Esophagus squamous epithelium (tissue), 5 donors: ENCODE measurements at places on chromosomes 3 and 15.

DNA sequence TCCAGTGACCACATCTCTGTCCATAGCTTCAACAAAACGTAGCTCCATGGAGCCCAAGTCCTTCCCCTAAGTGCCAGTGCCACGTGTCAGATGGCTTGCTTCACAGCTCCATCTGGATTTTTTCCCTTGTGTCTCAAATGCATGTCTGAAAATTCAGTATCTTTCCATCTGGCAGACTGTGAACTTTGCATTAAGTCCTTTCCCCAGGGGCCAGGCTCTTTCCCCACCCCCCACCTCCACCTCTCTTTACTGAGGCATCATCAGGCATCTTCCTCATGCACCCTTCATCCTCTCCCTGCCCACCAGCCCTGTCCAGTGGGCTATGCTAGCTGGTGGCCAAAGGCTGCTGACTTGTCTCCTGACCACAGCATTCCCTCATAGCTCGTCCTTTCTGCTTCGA, 53.7 kb downstream of the PDIA5 start:
- no peak overlapping the region for H3K4me3 ChIP-seq
- H3K27me3 ChIP-seq = no peaks in the 10 kb centered on the region
- no peak overlapping the region for H3K27ac ChIP-seq
- peaks cover 20% of the 10 kb centered on the region for H3K4me1 ChIP-seq
- H3K36me3 ChIP-seq = no peaks in the 10 kb centered on the region

DNA sequence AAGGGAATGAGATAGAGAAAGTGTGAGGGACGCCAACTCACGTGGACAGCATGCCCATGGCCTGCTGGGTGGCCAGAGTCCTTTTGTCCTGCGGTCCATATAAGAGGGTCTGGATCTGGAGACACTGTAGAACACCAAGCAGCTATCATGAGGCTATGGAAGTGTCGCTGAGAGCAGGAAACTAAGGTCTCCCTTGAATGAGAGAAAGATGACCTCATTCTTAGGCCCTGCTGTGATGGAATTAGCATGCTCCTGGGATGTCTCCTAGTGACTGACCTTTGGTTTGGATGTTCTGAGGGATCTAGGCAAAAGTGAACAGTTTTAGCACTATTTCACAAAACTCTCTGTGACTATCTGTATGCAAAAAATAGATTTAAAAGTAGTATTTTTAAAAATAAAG, 34.4 kb downstream of the SYNM start:
- H3K4me1 ChIP-seq = peaks cover 7% of the 10 kb centered on the region
- no peak for DNase-seq
- H3K36me3 ChIP-seq = no peaks in the 10 kb centered on the region
- no peak overlapping the region for H3K4me3 ChIP-seq
- no peaks in the 10 kb centered on the region for H3K27me3 ChIP-seq

DNA sequence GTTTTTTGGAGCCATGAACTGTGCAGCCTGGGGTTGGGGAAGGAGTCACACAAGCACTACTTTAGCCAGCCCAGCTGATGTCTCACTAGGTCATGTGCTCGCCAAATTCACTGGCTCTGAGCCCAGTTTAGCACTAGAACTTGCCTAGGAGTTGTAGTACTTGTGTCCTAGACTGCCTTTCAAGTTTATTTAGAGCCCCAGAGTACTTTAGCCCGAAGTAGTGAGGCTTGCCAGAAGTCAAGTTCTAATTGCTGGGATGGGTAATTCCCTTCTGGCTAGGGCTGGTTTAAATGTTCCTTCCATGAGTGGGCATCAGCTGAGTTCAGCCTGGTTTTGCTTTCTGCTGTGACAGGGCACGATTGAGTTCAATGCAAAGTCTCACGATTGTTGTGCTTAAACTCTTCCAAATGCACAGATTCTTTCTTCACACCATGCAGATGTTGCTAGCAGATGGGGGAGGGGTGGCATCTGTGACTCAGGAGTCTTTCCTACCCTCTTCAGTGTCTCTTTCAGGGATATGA, 228.2 kb upstream of the ZPLD1 start:
- H3K4me1 ChIP-seq = peaks cover 15% of the 10 kb centered on the region
- no peaks in the 10 kb centered on the region for H3K27me3 ChIP-seq
- H3K27ac ChIP-seq = peak overlapping the region; percentile 26
- H3K36me3 ChIP-seq = no peaks in the 10 kb centered on the region

DNA sequence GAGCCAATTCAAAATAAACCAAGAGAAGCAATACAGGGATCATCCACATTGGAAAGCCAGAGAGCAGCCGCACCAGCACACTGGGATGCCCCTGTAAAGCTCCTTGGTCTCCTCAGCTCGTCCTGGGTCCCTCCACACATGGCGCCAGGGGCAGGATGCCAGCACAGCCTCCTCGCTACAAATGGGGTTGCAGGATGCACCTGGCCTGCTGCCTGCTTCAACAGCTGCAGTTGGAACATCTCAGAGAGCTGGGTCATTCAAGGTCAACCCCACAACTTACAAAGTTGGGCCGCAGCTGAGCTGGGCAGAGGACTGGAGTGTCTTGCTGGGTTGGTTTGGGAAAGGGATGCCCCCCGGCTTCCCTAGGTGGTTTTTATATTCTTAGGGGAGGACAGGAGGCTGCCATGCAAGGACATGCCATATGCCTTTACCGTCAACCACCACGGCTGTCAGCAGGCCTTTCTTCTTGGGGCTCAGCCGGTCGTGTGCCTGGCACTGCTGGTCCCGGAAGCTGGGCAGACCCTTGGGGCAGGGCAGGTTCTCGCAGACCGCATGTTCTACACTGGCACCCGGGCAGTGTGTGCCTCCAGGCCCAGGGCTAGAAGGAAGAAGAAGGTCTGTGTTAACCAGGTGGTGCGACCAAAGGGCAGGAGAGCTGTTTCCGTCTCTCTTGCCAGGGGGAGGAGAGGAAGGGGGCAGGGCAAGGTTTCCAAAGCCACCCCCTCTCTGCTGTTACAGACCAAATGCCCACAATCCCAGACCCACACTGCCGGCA, 225.2 kb downstream of the ADAMTS17 start:
- H3K36me3 ChIP-seq = peaks cover 4% of the 10 kb centered on the region
- no peak overlapping the region for H3K27ac ChIP-seq
- H3K27me3 ChIP-seq = no peaks in the 10 kb centered on the region
- no peak overlapping the region for H3K4me3 ChIP-seq
- DNase-seq = no peak

- no peaks in the 10 kb centered on the region for H3K4me1 ChIP-seq
- H3K36me3 ChIP-seq = no peaks in the 10 kb centered on the region
- no peaks in the 10 kb centered on the region for H3K27me3 ChIP-seq
- no peak overlapping the region for H3K27ac ChIP-seq
These were observed 139.4 kb downstream of the OPA1 start for GRCh38 chr3:193732391-193732790.

DNA sequence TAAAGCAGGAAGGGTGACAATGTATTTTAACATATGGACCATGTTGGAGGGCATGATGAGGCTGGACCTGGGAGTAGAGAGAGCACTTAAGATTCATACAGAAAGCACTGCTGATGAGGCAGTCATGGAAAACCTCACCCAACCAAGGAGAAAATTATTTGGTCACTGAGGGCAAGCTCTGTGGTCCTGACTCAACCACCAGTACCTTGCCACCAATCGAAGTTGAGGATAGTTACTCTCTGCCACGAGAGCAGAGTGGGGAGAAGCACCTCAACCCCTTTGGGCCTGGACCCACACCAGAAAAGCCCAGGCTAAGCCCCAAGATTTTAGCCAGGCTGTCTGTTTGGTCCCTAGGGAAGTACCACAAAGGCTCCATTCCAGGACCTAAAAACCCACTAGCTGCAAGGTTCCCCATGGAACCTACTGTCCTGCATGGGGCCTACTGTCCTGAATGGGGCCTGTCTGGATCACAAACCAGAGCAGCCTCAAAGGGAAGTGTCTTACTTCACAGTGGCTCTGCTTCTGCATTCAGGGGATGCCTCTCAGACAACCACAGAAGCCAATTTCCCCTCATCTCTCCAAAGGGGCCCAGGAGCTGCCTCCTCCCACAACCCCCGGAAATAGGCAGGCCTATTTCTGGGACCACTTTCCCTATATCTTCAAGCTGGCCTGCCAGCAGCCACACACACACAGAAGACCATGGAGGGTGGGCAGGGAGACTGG, 4.2 kb downstream of the CCDC71 start:
- peaks cover 15% of the 10 kb centered on the region for H3K4me1 ChIP-seq
- H3K27me3 ChIP-seq = no peaks in the 10 kb centered on the region
- peaks cover 15% of the 10 kb centered on the region for H3K36me3 ChIP-seq
- no peak overlapping the region for H3K4me3 ChIP-seq
- H3K27ac ChIP-seq = no peak overlapping the region
- DNase-seq = no peak

DNA sequence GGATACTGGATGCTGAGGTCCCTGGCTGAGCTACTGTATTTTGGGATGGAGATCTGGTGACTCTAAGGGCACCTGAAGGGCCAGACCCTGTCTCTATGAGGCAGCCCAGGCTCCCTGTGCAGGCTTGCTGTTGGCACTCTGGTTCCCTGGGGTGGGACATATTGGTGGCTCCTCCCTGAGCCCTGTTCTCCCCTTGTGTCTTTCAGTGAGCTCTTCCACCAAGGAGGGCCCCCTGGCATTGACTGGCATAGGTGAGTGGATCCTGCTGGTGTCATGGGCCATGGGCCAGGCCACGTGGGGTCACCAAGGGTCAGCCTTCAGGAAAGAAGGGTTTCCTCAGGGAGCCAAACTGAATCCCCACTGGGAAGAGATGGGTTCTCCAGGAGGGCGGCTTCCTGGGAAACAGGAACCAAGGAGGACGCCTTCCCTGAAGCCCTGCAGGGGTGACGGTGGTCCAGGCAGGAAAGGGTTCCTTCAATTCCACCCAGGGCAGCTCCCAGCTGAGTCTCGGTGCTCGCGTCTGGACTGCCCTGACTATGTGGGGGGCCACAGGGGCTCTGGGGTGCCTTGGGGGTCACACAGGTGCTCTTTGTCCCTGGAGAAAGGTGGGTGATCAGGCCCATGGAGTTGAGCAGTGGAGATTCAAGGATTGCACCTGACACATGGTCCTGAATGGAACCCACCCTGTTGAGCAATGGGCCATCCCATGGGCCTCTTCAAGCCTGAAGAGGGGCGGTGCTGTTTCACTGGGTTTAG, 220.4 kb downstream of the SNRPN start:
- H3K4me1 ChIP-seq = no peaks in the 10 kb centered on the region
- no peak overlapping the region for H3K4me3 ChIP-seq
- H3K36me3 ChIP-seq = no peaks in the 10 kb centered on the region
- no peak for DNase-seq

DNA sequence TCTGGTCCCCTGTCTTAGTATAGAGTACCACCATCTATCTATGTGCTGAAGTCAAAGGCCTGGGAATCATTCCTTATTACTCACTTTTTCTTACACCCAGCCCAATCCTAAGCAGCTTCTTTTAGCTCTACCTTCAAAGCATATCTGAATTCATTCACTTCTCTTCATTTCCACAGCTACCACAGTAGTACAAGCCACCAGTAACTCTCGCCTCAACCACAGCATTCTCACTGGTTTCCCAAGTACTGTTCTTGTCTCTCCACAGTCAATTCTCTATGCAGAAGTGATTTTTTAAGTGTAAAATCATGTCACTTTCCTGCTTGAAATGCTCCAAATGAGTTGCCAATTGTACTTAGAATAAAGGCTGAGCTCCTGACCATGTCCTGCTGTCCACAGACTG, 401.7 kb downstream of the OXSM start:
- no peaks in the 10 kb centered on the region for H3K27me3 ChIP-seq
- DNase-seq = no peak
- no peaks in the 10 kb centered on the region for H3K4me1 ChIP-seq
- no peak overlapping the region for H3K27ac ChIP-seq
- no peak overlapping the region for H3K4me3 ChIP-seq

DNA sequence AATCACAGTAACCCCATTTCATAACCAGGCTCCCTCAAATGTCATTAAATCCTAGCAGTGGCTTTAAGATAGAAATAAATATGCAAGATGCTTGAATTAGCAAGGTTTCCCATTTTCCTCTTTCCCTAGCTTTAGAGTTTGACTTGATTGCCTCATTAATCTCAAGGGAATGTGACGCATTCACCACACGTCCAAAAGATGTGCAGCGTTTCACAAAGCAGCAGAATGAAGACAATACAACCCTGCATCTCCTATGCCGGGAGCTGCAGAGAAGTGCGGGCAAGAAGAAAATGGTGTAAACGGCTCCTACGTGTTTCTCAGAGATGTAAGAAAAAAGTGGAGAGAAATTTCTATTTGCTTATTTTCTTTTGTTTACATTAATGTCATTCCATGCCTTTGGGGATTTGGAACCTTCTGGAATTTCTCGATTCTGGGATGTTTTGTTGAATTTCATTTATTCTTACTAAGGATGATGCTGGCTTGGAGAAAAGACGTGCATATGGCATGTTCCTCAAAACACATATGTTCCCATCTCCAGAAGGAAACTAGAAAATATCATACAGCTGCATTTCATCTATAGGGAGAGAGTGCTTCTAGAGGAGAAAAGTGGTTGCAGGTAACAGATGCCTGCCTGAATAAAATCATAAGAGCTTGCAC, 27.8 kb upstream of the FRMD4B start:
- H3K4me3 ChIP-seq = no peak overlapping the region
- no peaks in the 10 kb centered on the region for H3K36me3 ChIP-seq
- no peak for DNase-seq
- H3K27me3 ChIP-seq = no peaks in the 10 kb centered on the region
- H3K27ac ChIP-seq = no peak overlapping the region

DNA sequence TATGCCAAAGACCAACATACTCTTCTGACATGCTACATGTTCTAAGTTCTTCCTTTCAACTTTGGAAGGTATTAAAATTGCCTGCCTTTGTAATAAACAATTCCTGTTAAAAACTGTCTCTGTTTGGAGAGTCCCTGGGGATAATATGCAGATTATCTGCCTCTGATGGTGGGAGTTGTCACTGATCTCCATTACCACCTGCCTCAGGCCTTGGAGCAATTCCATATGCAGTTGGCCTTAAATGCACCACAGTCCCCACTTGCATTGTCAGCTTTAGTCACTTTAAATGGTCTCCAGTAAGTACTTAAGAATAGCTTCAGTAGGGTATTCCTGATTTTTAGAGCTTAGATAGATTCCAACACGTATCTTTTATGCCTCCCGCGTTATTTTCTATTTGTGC, 121.1 kb upstream of the GOLIM4 start:
- no peaks in the 10 kb centered on the region for H3K36me3 ChIP-seq
- no peak for DNase-seq
- no peaks in the 10 kb centered on the region for H3K4me1 ChIP-seq
- no peak overlapping the region for H3K27ac ChIP-seq
- no peak overlapping the region for H3K4me3 ChIP-seq
- no peaks in the 10 kb centered on the region for H3K27me3 ChIP-seq

GRCh38 chr15:92612891-92613290, 42.7 kb downstream of the FAM174B start:
- H3K4me3 ChIP-seq = no peak overlapping the region
- H3K27me3 ChIP-seq = no peaks in the 10 kb centered on the region
- no peaks in the 10 kb centered on the region for H3K4me1 ChIP-seq
- no peak for DNase-seq
- no peak overlapping the region for H3K27ac ChIP-seq
- no peaks in the 10 kb centered on the region for H3K36me3 ChIP-seq

DNA sequence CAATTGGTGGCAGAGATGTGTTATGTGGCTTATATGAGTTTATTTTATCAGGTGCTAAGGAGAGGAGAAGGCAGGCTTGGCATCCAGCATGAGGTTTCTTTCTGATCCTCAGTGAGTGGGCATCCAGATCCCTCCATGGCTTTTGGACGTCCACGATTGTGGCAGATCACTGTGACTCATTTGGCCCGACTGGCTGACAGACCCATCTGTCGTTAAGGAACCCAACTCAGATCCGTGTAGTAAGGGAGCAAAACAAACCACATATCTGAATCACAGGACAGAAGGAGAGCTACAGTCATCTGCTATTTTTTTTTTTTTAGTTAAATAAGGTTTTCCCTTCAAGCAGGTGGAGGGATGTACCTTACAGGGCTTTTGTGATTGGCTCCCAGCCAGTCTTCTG, 197.0 kb upstream of the KCNH8 start:
- no peaks in the 10 kb centered on the region for H3K36me3 ChIP-seq
- H3K27ac ChIP-seq = no peak overlapping the region
- no peaks in the 10 kb centered on the region for H3K27me3 ChIP-seq
- no peaks in the 10 kb centered on the region for H3K4me1 ChIP-seq
- H3K4me3 ChIP-seq = no peak overlapping the region
